Colonic mucosa (tissue), 4 donors: ENCODE measurements at places on chromosomes 12 and 14. TPM values are rescaled to one million over a fixed set of nuclear protein-coding genes. Genes with fewer than 3 reads are reported as not detected.

DNAJC22 gene
- 29.0 TPM for total RNA-seq

ARPC3 gene
- total RNA-seq = 252 TPM

MGAT4C gene
- total RNA-seq = 0.24 TPM

GRCh38 chr12:16154990-16155389 lies 122.5 kb downstream of the SLC15A5 start:
- DNase-seq = no peak
- no peaks in the 10 kb centered on the region for H3K27me3 ChIP-seq
- H3K27ac ChIP-seq = no peak overlapping the region

DNA sequence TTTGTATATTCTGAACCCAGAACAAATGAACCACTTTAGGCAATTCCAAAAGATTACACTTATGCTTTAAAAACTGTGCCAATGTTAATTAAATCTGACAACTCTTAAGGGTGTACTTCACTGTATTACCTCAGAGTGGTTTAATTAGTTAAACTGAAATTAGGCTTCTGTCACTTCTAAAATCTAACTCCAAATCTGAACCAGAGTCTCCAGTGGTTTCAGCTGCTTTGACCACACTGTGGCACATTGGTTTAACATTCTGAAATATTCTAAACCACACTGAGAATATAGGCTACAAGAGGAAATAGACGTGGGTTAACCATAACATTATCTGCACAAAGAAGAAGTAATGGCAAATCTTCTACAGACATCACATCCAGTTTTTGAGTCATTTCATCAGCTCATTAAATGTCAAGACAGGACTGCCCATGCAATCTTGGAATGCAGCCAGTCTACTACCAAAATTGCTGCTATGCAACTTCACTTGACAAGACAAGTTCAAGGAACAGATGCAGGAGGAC lies 94.8 kb downstream of the LRP6 start:
- H3K36me3 ChIP-seq = no peaks in the 10 kb centered on the region
- no peak for DNase-seq

FKBP3 gene
- 44.6 TPM for total RNA-seq
